NCI-H446 treated with DMSO at 0.1 percent for 48 hours (cell line): ENCODE measurements at places on chromosomes 6 and 20.

DNA sequence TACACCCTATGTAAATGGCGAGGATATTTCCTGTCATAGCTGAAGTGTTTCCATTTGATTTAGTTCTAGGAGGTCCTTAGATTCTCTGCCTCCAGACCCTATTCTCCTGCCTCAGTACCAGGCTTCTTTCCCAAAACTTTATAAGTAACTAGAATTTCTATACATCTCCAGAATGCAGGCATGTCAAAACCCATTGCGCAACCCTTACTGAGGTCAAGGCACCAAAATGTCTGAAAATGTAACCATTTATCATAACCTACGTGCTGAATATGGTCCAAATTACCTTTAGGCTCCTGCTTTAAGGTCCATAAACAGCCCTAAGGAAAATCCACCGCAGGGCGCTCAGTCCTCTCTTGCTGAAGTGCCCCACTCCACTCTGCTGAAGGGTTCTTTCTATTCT, 37.5 kb upstream of the MC3R start:
- DNase-seq = no peak

DNA sequence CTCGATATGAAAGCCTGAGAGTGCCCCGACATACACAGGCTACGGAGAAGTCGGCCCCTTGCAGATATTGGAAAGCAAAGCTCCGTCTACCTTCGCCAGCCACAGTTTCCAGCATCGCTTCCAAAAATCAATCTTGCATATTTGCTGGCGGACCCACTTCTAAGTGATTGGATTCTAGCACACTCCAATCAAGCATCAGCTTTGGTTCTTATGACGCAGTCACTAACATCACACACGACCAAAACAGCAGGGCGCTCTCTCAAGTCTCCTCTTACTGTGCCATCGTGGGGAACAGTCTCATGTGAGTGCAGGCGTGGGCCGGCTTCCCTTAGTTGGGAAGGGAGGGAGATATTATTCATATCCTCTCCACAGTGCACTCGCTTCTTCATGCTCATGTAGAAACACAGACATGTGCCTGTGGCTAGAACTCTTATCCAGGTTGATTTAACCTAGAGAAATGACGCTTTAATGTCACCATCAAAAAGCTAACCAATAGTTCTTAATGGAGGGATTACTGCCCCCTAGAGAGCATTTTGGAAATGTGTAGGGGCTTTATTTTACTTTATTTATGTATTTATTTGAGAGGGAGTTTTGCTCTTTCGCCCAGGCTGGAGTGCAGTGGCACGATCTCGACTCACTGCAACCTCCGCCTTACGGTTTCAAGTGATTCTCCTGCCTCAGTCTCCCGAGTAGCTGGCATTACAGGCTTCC, 229.8 kb downstream of the SOD2 start:
- DNase-seq = no peak

- DNase-seq = no peak
Observed at GRCh38 chr6:164408868-164409267, 900.5 kb downstream of the C6orf118 start.

DNA sequence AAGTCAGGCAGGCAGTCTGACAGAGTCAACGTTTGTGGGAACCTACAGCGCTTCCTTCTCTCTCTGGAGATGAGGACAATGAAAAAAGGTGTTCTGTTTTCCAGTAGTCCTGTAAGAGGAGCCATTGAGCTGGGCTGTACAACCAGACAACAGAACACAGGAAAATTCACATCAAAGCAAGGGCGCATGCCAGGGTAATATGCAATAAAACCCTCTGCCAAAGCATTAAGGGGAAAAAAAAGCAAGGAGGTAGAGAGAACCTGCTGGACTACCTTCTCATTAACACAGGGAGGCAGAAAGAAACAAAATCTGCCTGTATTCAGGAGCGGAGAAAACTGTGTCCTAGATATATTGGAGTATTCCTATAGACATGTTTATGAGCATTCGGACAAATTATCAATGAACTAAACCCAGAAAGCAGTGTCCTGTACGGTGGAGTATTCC, 1.3 kb downstream of the RNF24 start:
- DNase-seq = peak; percentile 76

- DNase-seq = no peak
Observed at GRCh38 chr6:45590226-45590625, 212.5 kb upstream of the SUPT3H start.

GRCh38 chr6:16849280-16849987, 88.2 kb upstream of the ATXN1 start:
- DNase-seq = no peak

DNA sequence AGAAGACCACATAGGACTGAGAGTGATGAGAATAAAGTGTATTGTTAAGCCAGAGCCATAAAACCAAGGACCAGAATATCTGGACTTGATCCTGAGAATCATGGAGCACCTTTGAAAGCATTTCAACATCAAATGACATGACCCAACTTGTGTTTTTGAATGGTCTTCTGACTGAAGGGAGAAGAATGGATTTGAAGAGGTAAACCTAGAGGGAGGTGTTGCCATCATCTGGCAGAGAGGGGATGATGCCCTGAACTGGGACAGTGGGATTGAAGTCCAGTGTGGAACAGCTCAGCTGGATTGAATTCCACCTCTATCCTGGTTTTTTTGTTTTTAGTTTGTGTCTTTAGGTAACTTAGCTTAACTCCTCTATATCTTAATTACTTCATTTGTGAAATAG, 570.0 kb downstream of the TBC1D32 start:
- DNase-seq = no peak

GRCh38 chr6:142945446-142946180, 637 bp upstream of the HIVEP2 start:
- no peak for DNase-seq

DNA sequence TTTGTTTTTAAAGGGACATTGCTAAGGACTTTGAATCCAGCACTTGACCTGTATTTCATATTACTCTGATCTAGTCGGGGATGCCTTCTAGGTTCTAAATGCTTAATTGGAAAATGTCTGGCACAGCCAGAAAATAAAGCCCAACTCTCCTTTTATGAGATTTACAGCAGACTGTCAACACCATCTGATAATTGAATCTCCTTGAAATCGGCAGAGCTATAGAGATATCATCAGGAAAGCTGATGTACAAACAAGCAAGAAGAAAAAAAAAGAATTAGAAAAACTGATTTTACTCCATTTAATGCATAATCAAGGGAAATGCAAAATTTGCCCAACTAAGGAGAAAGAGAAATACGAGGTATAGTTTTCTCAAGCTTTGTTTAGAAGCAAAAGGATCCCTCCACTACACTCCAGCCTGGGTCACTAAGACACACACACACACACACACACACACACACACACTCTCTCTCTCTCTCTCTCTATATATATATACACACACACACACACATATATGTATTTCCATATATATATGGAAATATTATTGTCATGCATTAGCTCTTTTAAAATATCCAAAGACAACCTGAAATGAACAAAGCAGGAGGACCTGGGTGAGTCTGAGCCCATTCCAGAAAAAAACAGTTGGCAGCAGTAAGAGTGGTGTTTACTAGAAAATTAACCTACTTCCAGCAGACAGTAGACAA, 9.5 kb upstream of the FOXC1 start:
- DNase-seq = no peak

DNA sequence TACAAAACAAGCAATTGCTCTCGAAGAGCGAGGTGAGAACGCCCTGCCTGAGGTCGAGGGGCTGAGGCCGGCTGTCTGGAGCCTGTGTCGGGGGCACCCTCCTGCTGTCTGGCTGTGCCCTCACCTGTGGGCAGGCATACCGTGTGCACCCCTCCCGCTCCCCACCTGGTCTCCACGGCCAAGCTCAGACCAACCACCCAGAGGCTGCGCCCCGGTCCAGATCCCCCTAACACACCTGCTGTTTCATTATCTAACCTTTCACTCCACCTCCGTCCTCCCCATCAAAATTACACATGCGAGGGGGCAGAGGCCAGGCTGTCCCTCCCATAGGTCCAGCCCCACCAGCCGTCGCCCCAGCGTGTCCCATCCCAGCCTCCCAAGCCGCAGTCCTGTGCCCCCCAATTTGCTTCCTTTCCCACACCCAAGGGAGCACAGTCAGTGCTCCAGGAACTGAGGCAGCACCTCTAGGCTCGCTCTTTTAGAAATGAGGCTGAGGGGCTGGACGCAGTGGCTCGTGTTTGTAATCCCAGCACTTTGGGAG, 35.2 kb downstream of the NTSR1 start:
- no peak for DNase-seq

DNA sequence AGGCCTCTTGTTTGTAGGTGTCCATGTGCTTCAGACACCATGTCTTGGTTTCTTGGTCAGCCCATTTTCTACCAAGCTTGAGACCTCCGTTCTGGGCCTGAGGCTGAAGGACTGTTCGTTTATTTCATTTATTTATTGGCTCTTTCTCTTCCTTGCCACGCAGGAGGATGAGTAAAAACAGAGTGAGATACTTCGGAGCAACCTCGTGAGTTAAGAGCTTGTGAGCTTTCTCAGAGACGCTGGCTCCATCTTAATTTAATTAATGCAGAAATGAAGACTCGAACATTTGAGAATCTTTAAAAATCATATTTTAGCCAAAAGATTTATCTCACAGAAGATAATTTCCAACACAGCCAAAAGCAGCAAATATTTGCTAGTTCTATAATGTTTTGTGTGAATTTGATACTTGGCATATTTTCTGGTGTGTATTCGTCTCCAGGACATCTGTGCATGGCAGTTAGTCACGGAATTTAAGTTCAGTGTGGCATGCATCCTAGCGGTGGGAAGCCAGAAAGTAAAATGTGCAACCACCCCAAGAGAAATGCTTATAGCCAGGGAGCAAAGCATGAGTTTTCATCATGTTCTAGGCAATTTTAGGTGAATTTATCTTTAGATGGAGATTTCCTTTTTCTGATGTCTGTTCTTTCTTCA, 76.0 kb downstream of the THBS2 start:
- no peak for DNase-seq

- peak; percentile 20 for DNase-seq
Observed at GRCh38 chr20:9949563-9949962, 85.2 kb upstream of the ANKEF1 start.

GRCh38 chr20:56730996-56731395, 101.9 kb downstream of the TFAP2C start:
- DNase-seq = no peak

GRCh38 chr20:54657268-54657826, 182.0 kb downstream of the DOK5 start:
- no peak for DNase-seq

- DNase-seq = no peak
Observed at GRCh38 chr6:33292996-33293682, 3.7 kb downstream of the PFDN6 start.

DNA sequence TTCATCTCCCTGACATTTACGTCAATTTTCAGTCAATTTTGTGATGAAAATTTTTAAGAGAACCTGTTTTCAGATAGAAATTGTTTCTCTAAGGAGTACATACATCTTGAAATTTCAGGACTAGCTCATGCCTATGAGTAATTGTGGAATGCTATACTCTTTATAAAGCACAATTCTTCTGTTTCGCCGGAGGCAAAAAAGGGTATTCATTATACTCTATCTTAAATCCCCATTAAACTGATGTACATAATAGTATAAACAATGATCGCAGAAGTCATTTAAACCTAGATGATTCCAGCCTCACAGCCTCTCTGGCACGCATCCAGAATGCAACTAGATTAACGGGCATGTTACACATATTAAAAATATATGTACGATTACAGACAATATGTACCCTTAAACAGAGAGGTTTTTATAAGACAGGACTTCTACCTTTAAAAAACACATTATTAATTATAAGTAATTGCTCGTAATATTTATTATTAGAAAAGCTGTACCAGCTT, 62.6 kb downstream of the NRSN1 start:
- no peak for DNase-seq

- no peak for DNase-seq
Observed at GRCh38 chr6:108363113-108363512, 68.3 kb downstream of the AFG1L start.

DNA sequence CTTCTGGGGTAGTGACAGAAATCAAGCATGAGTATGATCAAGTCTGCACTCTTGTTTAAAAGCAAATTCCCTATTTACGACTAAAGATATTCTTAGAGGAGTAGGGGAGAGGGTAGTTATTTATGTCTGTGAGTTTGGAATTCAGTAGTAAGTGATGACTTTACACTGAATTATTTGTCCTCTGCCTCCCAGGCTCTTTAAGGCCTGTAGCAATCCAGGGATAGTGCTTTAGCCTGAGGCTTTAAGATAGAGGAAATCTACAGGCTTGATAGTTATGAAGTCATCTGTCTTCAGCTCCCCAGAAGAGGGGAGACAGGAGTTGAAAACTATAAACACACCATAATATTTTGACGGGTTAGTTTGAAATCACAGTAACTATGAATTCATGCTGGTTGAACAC, 664.5 kb downstream of the EPM2A start:
- DNase-seq = no peak

- DNase-seq = no peak
Observed at GRCh38 chr6:139416146-139416545, 41.7 kb upstream of the CITED2 start.

DNA sequence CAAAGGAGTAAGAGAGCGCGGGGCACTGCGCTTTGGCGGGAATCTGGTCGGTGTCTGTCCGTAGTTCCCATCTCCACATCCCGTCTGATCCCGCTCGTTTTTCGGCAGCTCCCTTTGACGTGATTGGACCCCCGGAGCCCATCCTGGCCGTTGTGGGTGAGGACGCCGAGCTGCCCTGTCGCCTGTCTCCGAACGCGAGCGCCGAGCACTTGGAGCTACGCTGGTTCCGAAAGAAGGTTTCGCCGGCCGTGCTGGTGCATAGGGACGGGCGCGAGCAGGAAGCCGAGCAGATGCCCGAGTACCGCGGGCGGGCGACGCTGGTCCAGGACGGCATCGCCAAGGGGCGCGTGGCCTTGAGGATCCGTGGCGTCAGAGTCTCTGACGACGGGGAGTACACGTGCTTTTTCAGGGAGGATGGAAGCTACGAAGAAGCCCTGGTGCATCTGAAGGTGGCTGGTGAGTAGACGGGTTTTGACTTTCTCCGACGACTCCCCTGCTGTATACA, 1.4 kb downstream of the BTN1A1 start:
- DNase-seq = no peak

GRCh38 chr6:15280028-15280427, 34.2 kb downstream of the JARID2 start:
- DNase-seq = no peak
